A172 (cell line): ENCODE measurements at places on chromosomes 16 and 17. TPM values are rescaled to one million over a fixed set of nuclear protein-coding genes. Genes with fewer than 3 reads are reported as not detected.

DNA sequence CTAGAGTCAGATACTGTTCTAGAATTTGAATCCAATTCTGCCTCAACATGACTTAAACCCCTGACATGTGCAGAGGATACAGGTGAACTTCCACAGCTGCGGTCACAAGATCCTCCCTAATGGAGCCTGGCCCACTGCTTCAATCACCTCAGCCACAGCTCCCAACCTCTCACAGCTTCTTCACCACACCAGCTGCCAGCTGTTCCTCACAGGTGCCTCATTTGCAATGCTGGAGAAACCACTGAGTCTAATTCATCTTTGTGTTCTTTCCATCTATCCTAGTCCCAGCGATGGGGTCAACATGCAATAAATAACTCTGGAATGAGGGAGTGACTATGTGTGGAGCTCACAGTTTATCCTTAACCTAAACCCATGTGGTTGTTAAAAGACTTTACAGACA is 72.0 kb upstream of the MAF start:
- no peak for DNase-seq

DNA sequence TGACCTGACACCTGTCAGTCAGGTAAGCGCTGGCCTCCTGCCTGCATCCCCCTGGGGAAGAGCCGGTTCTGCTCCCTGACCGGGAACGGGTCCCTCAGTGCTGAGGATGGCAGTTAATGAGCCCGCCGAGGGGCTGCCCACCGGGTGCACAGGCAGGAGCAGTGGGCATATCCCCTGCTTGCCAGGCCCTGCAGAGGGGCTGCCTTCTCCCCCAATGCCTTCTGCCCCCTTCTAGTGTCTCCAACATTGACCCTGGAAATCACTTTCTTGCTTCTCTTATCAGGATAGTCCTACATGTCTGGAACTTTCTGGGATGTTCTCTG is 388.5 kb downstream of the SEC14L1 start:
- DNase-seq, result no peak

DNA sequence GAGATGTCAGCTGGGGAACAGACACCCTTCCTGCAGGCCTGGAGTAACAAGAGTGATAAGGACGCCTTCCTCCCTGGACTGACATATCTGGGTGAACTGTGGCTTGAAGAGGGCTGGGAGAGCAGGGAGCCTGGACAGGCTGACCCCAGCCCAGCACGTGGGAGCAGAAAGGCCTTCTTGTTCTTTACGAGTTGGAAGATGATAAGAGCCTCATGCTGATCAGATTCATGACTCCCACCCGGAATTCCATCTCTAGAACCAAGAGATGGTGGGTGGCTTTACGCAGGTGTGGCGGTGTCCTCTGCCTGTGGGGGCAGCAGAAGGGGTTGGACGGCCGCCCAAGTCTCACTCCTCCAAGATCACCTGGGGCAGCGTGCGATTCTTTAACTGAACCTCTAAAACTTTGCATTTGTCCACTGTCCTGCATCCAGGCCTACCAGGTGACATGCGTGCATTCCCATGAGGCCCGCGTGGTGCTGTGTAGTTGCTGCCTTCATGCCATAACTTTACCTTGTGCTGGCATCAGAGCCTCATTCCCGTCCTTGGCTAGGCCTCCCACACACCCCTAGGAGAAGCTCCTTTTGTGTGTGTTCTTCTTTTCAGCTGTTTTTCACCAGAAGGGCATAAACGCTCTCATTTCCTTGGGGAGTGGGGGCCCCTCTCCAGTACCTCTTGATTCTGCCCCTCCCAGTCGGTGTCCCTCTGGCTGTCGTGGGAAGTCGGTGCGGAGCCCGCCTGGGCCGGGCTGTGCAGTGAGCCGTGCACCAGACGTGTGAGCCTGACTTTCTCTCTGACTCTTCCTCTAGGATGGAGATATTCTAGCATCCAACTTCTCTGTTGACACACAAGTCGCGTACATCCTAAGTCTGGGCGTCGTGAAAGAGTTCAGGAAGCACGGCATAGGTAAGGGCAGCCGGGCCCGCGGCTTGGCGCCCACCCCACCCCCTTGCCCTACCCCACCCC is 13.3 kb downstream of the C16orf90 start:
- no peak for DNase-seq

- DNase-seq, result peak; percentile 78
These were observed 15.2 kb downstream of the PIEZO1 start for GRCh38 chr16:88769617-88770460.

GRCh38 chr17:76145231-76146052 is 4.4 kb upstream of the FOXJ1 start:
- DNase-seq, result no peak

DNA sequence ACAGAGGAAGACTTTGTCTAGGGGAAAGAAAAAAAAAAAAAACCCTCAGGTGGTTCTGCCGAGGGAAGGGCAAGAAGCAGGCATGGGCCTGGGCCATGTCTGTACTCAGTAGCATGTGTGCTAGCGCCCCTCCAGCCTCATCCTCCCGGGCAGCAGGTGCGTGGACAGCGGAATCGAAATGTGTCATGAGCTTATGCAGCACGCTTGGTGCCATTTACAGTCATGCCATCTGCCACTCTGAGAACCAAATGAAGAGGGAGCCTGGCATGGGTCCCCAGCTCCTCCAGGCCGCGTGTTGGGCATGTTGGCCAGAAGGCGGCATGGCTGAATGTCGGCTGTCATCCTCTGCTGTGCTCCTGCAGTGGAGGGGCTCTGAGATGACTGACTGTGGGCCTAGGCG is 31.4 kb downstream of the CRAMP1 start:
- DNase-seq, result no peak

GRCh38 chr17:18889658-18890057 is 31.7 kb downstream of the PRPSAP2 start:
- no peak for DNase-seq

DNA sequence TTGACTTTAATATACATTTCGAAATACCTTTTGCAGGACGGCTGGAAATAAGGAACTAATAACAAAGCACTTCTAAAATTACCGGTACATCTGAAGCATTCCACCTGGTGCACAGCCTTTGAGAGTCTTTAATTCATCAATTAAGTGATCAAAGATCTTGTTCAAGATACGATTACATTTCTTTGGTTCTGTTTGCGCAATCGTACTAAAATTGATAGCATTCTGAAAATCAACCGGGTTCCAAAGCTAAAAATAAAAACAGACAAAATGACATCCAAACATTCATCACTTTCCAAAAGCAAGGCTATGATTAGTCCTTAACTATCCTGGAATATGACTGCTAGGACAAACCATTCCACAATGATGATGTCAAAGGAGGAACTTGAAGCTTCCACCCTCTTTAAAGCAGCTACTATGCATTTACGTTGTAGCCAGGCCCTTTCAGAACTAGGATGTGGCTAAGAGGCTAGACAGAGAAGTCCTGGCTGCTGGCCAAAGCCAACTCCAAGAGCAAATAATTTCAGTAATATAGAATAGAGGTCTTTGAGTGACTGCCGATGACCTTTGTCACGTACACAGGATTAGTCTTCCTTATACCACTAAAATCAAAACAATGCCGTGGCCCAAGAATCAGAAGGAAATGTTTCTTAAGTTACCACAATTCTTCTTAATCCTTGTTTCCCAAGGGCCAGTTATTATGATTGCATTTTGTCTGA is 299.8 kb upstream of the PSMD7 start:
- DNase-seq, result no peak

GRCh38 chr17:63949576-63950250 is 17.6 kb upstream of the CD79B start:
- no peak for DNase-seq

DNA sequence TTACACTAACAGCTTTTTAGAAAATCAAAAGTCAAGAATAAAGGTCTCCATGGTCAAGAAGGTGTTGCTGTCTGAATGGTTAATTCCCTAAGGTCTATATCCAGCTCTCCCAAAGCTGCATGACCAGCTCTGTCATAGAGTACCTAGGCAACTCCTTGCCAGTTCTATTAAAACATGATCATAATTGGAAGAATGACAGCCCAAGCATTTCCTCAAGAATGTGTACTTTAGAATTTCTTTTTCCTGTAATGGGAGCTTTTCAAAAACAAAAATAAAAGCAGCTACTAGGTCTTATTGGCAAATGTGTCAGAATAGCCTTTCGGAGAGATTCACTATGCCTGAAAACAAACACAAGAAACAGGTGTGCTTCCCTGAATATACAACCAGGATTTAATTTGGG is 7.9 kb downstream of the SPOP start:
- no peak for DNase-seq

DNA sequence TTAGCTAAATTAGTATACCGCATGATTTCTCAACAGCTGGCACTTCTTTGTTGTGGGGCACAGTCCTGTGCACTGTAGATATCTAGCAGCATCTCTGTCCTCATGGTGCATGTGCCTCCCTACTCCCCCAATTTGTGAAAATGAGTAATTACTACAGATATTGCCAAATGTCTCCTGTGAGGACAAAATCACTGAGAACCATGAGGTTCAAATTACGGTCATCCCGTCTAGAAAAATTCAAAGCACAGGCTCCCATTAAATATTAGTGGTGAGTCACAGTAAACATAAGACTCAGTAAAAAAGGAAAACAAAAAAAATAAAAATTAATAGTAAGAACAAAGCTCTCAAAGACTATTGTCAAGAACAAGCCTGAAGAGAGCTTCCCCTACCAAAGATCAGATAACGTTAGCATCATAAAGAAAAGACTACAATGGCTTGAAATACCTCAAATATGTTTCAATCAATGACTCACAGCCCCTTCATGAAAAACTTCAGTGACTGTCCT is 57.8 kb downstream of the STH start:
- peak; percentile 25 for DNase-seq

- no peak for DNase-seq
These were observed 18.7 kb downstream of the CES4A start for GRCh38 chr16:67006930-67007658.

DNA sequence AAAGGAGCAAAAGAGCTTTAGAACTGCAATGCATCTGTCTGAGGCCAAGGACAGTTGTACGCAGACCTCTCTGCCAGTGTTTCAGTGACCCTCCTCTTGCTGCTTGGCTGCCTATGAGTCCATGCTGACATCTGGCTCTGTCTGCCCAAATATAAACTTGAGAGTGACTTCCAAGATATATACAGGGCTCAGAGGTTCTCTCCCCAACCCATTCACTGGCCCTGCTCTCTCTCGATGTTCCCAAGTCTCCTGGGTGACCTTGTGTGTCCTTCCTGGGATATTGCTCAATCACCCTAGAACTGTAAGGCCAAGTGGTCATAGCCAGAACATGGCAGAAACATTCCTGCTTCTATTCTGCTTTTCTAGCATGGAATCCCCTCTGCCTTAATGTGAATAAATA is 716.3 kb downstream of the WWOX start:
- no peak for DNase-seq

DNA sequence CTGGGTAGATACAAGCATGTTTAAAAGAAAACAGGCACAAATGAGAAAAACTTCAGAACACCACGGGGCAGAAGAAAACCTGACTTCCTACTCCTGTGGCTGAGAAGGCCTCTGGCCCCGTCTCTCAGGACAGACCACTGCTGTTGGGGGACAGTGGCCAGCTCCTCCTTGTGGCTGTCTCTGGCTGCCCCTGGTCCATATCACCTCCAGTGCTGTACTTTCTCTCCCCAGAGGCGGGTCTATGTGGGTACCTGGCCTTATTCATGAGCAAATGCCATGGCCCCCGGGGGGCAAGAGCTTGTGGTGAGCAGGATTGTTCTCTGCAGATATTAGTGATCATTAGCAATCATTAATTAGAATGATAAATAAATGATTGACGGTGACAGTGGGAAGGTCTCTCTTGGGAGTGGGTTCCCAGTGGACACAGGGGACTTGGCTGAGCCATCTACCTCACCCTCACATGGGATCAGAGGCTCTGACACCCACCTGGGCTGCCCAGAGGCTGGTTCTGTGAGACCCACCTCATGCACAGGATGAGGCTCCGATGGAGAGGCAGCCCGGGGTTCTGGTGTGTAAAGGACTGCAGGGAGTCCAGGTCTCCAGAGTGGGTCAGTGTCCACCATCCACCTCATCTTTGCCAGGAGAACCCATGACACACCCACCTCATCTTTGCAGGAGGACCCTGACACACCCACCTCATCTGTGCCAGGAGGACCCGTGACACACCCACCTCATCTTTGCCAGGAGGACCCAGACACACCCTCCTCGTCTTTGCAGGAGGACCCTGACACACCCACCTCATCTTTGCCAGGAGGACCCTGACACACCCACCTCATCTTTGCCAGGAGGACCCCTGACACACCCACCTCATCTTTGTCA is 30.6 kb upstream of the CBFA2T3 start:
- DNase-seq, result no peak

DNA sequence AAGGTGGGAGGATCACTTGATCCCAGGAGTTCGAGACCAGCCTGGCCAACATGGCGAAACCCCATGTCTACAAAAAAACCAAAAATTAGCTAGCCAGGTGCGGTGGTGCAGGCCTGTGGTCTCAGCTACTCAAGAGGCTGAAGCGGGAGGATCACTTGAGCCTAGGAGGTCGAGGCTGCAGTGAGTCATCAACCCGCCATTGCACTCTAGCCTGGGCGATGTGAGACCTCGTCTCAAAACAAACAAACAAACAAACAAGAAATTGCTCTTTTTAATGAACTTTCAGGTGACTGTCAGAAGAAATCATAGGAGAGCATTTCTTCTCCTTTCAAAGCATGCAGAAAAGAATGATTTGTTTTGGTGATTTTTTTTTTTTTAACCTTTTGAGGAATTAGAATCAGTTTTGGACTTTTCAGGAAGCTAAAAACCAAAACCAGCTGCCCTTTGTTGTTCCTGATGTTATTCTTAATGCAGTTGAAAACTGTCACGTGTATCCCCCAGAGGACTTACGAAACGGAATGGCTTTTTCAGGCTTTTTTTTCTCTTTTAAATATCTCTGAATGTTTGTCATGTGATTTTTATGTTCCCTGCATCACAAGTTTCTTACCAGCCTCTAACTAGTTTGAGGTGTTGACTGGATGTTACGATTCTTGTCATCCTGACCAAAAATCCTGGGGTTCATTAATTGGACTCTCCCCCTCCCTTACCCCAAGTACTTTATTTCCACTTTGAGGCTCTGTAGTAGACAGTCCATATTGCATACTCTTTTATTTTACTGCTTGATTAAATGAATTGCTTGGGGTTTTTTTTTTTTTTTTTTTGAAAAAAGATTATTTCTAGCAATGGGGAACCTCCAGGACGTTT is 34.1 kb downstream of the SNX29 start:
- no peak for DNase-seq

- DNase-seq, result peak; percentile 54
These were observed 5.3 kb downstream of the GPRC5B start for GRCh38 chr16:19879241-19879792.

DNA sequence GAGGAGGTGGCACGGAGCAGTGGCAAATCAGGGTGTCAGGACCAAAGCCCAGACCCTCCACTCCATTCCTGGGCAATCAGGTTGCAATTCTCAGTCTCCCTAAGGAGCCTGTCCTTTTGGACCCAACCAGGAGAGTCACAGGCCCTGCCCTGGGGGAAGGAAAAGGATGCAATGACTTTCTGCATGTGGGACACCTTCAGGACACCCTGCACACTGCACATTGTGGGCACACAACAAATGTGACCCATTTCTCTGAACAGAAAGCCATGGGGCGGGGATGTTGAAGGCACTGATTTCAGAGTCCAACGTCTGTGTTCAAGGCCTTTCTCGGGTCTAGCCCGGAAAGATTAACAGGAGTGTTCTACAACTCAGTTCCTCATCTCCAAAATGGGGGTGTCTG is 286.2 kb upstream of the FOXF1 start:
- DNase-seq, result no peak

TBC1D3E gene
- total RNA-seq, result not detected in 2 replicates

NPIPB6 gene
- total RNA-seq, result 1.2 TPM in 1 of 2 replicates, not detected in the other

ZNF205 gene
- total RNA-seq, result 21.0 and 22.4 TPM in 2 replicates

BAHCC1 gene
- total RNA-seq, result 0.95 and 2.0 TPM in 2 replicates
